ENCODE measurements at places on chromosomes 3 and 15.

GRCh38 chr15:63408524-63408923 is 26.9 kb upstream of the CA12 start:
- DNase-seq = no peak

GRCh38 chr3:128492671-128493569 is at the start of gene GATA2:
TSS of gene GATA2 (minus strand) at chr3:128493201. CDS start at chr3:128487031, 6,170 bp downstream.
- no peak for DNase-seq

- DNase-seq = no peak
Observed at GRCh38 chr3:38597502-38598060, 51.9 kb downstream of the SCN5A start.

GRCh38 chr15:56886363-56886931 is 32.0 kb upstream of the TCF12 start:
- DNase-seq = no peak

DNA sequence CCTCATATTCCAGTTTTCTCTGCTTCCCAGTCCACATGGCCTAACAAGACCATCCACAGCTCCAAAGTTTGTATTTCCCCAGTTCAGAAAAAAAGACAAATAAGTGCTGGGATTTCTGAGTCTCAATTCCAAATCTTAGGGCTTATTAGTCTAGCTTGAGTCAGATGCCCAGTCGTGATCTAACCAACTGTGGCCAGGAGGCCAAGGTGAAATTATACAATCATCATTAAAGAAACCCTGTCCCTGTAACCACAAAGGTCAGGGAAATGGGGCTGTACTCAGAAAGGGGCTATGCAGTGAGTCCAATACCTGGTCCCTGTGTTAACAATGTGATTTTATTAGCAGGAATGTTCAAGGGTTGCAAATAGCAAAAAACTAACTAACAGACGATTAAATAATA is 40.5 kb upstream of the MITF start:
- no peak for DNase-seq

DNA sequence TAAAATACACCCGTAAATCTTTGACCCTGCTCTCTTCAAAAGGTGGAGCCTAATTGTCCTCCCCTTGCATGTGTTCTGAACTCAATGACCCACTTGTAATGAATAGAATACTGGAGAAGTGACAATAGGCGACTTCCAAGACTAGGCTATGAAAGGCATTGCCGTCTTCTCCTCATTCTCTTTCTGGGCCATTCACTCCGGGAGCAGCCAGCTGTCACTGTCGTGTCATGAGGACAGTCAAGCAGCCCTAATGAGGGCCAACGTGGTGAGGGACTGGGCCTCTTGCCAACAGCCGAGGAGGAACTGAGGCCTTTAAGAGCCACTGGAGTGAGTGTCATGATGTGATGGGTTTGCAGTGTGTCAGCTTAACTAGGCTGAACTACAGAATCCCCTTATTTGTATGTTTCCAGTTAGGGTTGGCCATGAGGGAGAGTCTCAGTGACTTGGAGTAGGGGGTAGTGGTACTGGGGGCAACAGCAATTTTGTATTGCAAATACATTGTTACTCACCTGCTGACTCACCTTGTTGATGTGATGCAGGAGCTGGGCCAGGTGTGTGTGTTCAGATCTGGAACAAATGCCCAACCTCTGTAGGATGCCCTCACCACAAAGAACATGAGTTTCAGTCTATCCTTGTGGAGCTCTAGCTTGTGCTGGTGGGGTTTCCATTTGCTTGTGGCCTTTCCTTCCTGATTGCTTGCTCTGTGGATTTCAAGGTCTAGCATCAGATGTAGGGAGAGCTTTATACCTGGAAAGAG is 188.5 kb upstream of the PROK2 start:
- DNase-seq = no peak

DNA sequence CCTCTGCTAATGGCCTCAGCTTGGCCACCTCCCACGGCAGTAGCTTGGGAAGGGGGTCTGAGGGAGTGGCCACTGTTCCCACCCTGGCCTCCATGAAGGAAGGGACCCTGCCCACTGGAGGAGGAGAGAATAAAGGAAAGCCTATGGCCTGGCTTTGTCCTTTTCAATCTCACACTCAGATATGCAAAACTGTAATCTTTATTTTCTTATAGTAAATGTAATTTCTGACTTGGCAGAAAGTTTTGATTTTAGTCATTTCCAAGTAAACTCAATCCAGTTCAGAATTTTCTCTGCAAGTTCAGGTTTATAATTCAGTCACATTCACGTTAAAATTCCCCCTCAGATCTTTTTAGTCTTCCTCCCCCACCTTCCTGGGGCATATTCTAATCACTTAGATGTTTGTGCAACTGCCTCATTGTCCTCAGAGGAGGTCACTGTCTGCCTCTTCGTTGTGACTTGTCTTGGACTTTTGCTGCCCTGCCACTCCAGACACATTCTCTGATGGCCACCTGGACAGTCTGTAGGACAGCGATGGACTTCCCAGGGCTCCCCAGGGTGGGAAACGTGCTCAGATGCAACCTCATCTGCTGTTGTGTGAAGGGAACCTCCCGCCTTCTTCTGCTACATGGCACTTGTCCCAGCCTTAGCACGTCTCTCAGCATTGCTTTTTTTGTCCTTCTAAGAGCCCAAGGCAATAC is 222.8 kb upstream of the TBL1XR1 start:
- no peak for DNase-seq

DNA sequence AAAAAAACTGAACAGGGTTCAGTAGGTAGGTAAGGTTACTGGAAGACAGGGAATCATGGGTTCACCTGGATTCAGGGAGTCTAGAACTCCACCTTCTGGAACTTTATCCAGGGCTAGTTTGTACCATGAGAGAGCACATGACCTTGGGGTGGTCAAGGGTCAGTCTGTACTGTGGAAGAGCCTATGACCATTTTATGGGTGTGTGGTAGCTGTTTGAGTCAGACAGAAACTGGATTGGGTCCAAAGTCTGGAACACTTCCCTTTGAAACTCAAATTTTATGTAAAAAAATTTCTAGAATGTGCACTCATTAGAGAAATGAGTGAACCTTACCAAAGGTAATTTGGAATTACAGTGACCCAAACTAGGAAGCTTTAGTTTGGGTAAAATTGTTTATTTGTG is 486.0 kb upstream of the AGTR1 start:
- no peak for DNase-seq

- no peak for DNase-seq
Observed at GRCh38 chr3:71563827-71564226, 19.7 kb downstream of the FOXP1 start.

DNA sequence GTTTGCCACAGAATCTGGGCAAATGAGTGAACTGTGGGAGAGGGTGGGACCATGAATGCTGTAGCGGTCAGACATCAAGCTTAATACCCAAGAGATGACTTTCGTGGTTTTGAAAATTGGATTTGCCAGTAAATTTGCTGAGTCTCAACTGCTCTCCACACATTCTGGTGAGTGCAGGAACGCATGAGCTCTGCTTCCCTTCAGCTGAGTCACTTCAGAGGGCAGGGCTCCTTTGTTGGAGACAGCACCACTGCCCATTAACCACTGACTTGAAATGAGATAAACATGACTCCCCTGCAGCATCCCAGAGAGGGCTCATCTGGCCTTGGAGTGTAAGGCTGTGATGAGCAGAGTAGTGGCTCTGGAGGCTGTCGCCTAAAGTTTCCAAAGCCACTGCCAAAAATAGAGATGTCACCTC is 22.6 kb downstream of the RARRES1 start:
- DNase-seq = no peak

DNA sequence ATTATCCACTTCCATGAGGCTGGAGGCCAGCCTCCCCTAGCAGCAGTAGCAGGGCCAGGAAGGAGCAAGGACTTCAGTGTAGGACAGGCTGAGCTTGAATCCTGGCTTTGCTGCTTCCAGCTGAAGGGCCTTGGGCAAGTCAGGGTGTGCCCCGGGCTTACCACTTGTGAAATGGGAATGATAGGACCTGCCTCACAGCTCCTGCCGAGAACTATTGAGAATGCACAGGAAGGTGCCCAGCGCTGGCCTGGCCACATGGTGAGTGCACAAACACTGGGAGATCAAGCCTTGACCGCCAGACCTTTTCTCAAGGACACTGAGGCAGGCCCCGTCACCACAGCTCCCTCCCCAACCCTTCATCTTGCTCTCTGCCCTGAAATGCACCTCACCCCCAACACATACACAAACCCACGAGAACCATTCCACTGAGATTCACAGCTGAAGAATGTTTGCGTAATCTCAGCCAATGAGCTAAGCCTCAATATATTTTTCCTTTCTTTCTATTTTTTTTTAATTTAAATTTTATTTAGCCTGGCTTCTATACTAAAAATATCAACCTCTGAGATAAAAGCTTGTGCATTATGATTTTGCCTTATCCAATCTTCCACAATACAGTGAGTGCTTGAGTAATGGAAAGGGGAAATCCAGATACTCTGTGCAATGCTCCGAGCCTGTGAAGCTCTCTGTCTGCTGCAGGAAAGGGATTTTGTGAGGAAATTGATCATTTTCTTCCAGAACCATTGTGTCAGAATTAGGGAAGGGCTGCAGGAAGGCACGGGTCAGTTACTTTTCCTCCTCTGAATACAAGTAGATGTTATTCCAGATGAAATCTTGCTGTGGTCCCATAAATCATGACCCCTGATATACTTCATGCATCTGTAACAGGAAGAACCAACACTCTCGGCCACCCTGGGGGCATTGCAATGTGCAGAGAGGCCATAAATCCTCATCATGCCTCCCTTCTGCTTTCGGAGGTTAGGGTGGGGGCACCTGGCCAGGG is 193.9 kb downstream of the TLE3 start:
- DNase-seq = no peak

GRCh38 chr15:86611417-86612040 is 531.9 kb downstream of the AGBL1 start:
- peak; percentile 3 for DNase-seq

- no peak for DNase-seq
Observed at GRCh38 chr15:80440024-80440423, 35.8 kb downstream of the ARNT2 start.

- DNase-seq = no peak
Observed at GRCh38 chr3:21508246-21508645, 242.8 kb downstream of the ZNF385D start.

DNA sequence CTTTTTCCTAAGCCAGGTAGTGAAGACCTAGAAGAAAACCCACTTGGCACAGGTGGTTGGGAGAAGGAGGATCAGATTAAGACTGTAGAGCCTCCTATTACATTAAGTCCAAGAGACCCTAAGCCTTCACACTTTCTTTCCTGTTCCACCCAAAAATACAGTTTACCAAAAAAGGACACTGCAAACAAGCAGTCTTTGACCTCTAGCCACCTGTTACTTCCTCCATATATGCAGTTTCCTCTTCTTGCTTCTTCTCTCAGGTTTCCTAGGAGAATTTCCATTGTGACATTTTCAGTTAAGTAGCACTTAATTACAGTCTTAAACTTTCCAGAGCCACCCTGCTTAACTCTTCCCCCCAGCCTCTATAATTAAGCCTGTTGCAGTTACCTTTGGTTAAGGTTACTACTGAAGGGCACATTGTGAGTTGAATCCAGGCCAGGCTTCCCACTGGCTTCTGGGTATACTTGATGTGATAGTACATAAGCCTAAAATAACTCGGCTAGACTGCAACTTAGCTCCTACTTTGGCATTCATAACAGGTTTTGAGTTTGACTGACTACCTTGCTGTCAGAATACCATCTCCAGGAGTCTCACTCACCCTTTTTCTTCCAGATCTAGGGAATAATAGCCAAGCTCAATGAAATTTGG is 114.2 kb upstream of the UMPS start:
- DNase-seq = no peak

GRCh38 chr15:59801649-59802048 is 112.5 kb upstream of the BNIP2 start:
- no peak for DNase-seq

GRCh38 chr3:174156200-174156599 is 702.9 kb upstream of the NAALADL2 start:
- no peak for DNase-seq

DNA sequence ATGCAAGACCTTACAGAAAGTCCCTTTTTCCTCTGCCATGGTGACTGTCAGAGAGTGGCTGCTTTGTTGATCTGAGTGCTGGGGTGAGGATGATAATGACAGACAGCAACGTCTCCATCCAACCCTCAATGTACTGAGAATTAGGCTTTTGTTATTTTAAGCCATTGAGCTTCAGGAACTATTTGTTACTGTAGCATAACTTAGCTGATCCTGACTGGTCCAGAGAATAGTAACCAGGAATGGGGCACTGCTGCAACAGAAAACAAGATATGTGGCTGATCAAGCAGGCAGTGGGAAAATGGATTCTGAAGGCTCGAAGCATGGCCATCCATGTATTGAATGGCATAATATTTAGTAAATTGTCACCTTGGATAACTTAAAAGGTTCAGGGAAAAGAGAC is 5.2 kb upstream of the KLF13 start:
- no peak for DNase-seq

- no peak for DNase-seq
Observed at GRCh38 chr3:195911041-195911945, 2.9 kb upstream of the TNK2 start.
